ENCODE measurements at places on chromosomes 4 and X. TPM values are rescaled to one million over a fixed set of nuclear protein-coding genes. Genes with fewer than 3 reads are reported as not detected.

UGT2B11 gene
- polyA plus RNA-seq, result 2.1 TPM

CT45A10 gene
- polyA plus RNA-seq, result not detected

DGKK gene
- 9.8 TPM for polyA plus RNA-seq

MID1 gene
- polyA plus RNA-seq, result 23.7 TPM

TBC1D9 gene
- 54.8 TPM for polyA plus RNA-seq

CLTRN gene
- 26.6 TPM for polyA plus RNA-seq

RIBC1 gene
- polyA plus RNA-seq, result 3.9 TPM

WDFY3 gene
- polyA plus RNA-seq, result 53.4 TPM

RGN gene
- 35.9 TPM for polyA plus RNA-seq

GPR34 gene
- 1.6 TPM for polyA plus RNA-seq

SLC49A3 gene
- 4.3 TPM for polyA plus RNA-seq

COMMD8 gene
- polyA plus RNA-seq, result 50.5 TPM

NAP1L3 gene
- 16.0 TPM for polyA plus RNA-seq

KCNIP4 gene
- 18.3 TPM for polyA plus RNA-seq

RADX gene
- 6.2 TPM for polyA plus RNA-seq

SLC9B1 gene
- polyA plus RNA-seq, result 3.8 TPM

NHSL2 gene
- polyA plus RNA-seq, result 8.0 TPM

PNMA3 gene
- polyA plus RNA-seq, result 26.9 TPM

XAGE1A gene
- not detected for polyA plus RNA-seq

SYP gene
- 3.1 TPM for polyA plus RNA-seq
